Stimulated activated CD8-positive, alpha-beta memory T cell treated with anti-CD3 and anti-CD28 coated beads, Interleukin-7, amount 100 ng/mL, for 1 hour (primary cell): ENCODE measurements at places on chromosomes 4 and X.

DNA sequence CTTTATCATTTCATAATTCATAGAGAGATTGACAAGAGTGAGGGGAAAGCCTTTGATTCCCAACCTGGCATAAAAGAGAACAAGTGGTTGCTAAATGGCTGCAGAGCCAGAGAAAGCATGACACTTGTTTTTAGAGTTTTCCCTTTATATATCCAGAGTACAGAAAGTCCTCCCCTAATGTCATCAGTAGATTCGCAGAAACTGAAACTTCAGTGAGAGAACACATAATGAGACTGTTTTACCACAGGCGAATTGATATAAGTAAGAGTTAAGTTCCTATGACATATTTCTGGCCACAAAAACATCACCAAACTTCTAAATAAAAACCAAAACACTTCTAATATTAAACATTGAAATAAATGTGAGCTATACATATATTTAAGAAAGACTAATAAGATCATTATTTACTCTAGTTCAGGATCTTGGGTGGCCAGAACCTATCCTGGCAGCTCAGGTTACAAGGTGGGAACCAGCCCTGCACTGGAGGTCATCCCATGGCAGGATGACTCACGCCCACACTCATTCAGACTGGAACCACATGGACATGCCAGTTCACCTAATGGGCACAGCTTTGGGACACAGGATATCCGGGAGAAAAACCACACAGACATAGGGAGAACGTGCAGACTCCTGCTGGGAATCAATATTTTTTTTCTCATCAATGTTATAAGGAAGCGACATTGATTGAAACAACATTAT lies 35.5 kb downstream of the NWD2 start:
- no peak for DNase-seq

GRCh38 chrX:4936315-4936714 lies 1222.9 kb upstream of the PRKX start:
- no peak for DNase-seq

- no peak for DNase-seq
These were observed 284.4 kb upstream of the SFRP2 start for GRCh38 chr4:154073107-154073822.

GRCh38 chrX:2566055-2566454 lies 65.3 kb upstream of the DHRSX start:
- DNase-seq, result no peak

DNA sequence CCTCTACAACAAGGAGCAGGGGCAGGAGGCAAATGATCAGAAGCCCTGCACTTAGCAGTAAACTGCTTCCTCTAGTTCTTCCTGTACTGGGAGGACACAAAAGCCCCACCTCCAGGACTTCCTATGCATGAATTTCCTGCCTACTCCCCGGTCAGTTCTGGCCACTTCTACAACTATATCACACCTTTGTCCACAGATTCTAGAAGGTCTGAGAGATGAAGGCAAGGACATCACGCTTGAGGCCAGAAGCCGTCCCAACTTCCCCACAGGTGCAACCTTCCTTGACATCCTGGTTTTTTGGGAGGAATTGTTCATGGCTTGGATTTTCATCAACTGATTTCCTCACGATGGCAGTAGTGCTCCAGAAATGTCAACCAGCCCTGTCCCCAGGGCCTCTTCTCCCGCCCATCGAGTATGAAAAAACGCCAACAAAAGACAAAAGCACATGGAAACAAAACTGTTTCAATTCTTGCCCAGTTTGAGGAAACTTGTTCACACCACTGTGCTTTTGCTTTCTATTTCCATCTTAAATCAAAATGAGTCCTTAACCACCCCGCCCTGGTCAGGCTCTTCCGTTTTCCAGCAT lies 206.5 kb upstream of the STK26 start:
- peak; percentile 56 for DNase-seq

DNA sequence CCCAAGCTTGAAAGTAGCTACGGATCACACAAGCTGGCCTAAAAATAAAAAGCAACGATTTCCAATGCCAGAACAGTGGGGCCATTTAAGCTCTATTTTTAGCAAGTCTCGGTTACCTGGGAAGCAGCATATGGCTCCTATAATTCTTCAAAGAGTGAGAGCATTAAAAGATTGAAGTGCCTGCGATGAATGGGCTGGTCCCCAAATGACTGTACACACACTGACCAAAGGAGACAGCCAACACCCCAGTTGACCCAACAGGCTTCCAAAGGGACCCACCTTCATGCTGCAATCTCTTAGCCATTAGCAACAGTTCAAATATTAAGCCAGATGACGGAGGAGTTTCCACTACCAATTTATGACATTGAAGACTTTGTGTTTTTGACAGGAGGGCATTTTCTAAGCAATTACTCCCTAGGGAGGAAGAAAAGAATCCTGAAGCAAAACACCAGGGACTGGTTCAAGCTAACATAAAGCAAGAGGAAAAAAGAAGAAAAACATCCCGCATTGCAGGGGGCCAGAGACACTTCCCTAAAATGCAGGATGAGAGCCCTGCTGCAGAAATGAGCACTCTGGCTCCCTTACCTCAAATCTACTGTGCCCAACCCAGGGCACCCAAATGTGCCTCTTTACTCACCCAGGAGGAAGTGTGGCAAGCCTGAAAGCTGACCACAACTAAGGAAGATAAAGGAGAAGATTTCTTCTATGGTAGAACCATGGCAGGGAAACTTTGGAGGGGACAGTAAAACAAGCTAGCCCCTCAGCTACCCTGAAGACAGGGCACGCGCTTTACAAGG lies 21.6 kb downstream of the SH3KBP1 start:
- no peak for DNase-seq

- no peak for DNase-seq
These were observed 24.5 kb upstream of the GRID2 start for GRCh38 chr4:92279296-92279695.

- no peak for DNase-seq
These were observed 12.5 kb downstream of the OTUD4 start for GRCh38 chr4:145167887-145168286.

GRCh38 chr4:52144372-52144771 lies 93.3 kb downstream of the SPATA18 start:
- no peak for DNase-seq

GRCh38 chrX:6644411-6644810 lies 109.5 kb upstream of the VCX3A start:
- no peak for DNase-seq

- no peak for DNase-seq
These were observed 8.2 kb upstream of the AFF1 start for GRCh38 chr4:86926435-86927086.

- no peak for DNase-seq
These were observed 647.6 kb upstream of the ACTRT1 start for GRCh38 chrX:128699716-128700285.

DNA sequence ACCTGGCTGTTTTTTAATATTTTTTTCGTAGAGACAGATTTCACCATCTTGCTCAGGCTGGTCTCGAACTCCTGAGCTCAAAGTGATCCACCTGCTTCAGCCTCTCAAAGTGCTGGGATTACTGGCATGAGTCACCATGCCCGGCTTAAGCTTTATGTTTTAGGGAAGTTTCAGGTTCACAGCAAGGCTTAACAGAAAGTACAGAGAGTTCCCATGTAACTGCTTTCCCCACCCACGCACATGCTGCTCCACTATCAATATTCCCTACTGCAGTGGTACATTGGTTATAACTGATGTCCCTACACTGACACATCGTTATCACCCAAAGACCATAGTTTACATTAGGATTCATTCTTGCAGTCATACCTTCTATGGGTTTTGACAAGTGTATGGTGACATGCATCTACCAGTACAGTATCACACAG lies 62.7 kb downstream of the PRPS1 start:
- DNase-seq, result no peak

- no peak for DNase-seq
These were observed 69.0 kb upstream of the FAM9B start for GRCh38 chrX:9102956-9103355.

DNA sequence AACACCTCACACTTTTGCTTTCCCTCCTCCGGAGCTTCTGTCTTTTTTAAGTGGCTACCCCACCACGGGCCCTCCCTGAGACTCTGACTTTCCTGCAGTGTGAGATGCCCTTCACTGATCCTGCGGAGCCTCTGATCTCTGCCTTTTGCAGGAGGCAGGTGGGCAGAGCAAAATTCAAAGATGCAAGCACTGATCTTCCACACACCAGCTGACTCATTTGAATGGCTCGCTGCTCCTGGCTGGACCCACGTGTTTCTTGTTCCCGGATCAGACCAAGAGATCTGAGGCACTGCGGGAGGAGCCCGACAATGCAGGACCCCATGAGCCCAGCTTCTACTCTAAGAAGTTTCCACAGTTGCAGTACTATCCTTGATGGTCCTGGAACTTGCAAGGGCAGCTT lies 1607.9 kb upstream of the TENM3 start:
- DNase-seq, result no peak

DNA sequence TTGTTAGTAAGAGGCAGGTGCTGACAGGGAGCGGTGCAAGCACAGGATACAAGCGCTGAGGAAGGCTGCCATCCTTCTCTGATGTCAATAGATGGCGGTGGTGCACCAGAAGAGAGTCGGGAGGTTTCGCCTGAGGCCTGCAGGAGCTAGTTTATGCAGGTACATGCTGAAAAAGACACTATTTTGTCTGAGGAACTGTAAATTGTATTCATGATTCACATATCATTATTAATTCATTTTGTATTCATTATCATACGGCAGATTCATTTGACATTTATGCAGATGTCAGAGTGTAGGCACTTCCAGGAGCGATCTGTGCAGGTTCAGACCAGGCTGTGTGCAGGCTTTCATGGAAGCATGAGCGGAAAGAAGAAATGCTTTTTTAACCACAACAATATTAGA lies 824.0 kb downstream of the STIM2 start:
- no peak for DNase-seq

- DNase-seq, result no peak
These were observed 167.0 kb upstream of the CPEB2 start for GRCh38 chr4:14835288-14835687.

GRCh38 chrX:40391662-40392061 lies 189.1 kb upstream of the ATP6AP2 start:
- DNase-seq, result no peak

DNA sequence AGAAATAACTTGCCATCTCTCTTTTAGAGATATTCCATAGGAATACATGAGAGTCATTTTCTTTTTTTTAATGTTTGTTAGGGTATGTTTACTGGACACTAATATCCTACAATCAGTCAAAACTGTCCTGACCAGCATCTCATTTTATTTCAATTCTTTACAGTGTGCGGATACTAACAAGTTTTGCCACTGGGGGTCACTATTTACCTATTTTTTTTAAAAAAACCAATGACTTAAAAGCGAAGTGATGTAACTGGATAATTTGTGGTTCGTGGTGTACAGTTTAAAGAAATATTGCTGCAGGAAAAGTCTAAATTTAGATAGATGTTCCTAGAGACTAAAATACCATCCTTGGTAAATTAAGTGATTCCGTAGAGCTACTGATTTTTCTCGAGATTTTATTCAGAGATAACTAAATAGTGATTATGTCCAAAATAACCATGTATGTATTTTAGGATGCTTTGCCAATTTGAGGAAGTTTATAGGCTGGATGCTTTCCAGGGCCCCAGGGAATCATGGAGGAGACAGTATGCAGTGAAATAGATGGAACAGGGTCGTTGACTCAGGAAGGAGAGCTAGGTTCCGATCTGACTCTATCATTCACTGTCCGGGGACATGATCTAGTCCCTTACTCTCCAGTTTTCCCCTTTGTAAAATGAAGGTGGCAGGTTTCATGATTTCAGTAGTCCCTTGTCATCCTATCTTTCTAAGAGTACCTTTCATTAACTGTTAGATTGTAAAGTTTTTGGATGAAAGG lies 34.0 kb upstream of the GNPDA2 start:
- no peak for DNase-seq

GRCh38 chrX:88072339-88073030 lies 554.9 kb downstream of the KLHL4 start:
- no peak for DNase-seq

GRCh38 chrX:34956916-34957315 lies 14.3 kb downstream of the FAM47B start:
- no peak for DNase-seq

DNA sequence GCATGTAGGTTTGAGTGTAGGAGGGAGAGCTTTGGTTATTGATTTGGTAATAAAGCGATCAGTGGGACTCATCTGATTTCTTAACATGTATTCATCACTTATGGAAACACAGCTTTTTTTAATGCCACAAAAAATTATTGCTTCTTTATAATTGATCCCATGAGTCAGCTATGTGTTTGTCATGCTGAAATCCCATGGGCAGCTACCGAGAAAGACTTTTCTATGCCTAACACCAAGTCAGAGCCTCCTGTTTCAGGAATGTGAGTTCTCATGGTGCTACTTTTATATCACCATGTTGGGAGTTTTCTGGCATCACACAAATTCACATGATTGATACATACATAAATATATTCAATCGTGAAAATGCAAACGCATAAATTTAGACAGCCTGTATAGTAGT lies 165.7 kb downstream of the RAPGEF2 start:
- DNase-seq, result no peak

- DNase-seq, result no peak
These were observed 41.0 kb downstream of the MID1 start for GRCh38 chrX:10579112-10580011.

GRCh38 chrX:21658152-21658737 lies at the start of gene KLHL34:
TSS of gene KLHL34 (minus strand) at chrX:21658330. CDS start at chrX:21657788, 542 bp downstream.
- no peak for DNase-seq

DNA sequence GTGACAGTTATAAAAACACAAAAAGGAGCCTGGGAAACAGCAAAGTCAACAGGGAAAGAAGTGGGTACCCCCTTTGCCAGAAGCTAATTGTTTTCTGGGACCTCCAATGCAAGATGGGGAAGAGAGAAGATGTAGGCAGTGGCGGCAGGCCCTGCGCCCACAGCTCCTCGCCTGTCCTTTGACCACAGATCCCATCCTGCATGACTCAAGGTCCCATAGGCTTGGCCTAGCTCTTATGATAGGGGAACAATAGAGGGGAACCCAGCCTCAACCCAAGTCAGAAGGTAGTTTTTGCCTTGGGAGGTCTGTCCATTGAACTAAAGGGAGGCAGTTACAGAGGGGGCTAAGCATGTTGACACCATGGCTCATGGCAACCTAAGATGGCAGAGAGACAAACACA lies 14.2 kb downstream of the ZMYM3 start:
- DNase-seq, result no peak

DNA sequence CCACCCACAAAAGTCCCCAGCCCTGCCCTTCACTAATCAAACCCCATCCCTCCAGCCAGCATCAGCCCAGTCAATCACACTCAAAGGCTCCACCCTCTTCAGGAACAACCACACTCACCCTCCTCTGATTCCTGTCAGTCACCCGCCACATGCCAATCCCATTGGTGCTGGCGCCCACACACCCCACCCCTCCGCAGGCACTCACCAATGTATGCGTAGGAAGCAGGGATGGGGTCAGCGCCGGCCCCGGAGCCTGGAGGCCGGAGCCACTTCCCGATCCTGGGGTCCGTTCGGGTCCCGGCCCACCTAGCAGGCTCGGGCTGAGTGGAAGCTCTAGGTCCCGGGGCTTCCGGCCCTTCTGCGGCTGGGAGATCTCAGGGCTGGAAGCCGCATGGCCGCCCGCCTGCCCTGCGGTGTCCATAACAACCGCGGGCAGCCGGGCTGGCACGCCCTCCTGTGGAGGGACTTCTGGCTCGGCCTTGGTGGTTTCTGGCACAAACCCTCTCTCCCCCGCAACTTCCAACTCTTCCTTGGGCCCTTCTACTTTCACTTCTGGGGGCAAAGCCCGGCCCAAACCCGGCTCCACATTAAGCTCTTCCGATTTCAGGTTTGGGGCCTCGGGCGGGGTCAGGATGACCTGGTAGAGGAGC lies 7.9 kb upstream of the CFP start:
- DNase-seq, result no peak
